Activated CD8-positive, alpha-beta memory T cell treated with anti-CD3 and anti-CD28 coated beads, Interleukin-2, amount 50 U/mL, for 4 hours (primary cell): ENCODE measurements at places on chromosomes 5 and 9.
A peak's percentile ranks its signal among the peaks of the same experiment; 100 is the strongest.

DNA sequence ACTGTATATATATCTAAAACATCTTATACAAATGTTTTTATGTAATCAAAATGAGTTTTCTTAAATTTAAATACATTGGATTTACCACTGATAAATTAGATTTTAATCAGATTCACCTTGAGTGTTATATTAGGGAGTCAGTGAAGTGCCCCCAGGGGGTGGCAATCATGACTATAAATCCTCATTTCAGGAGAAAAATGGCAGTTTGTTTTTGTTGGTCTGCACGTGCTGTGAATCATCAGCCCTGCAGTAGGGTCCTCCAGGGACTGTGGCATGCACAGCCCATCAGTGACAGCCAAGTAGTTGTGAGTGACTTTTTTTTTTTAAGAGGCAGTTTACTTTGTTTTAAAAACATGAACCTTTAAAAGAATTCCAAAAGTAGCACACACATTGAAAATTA is 65.2 kb downstream of the ZSWIM6 start:
- DNase-seq: no peak

- DNase-seq: no peak
Measured at GRCh38 chr9:5425006-5425628, 12.6 kb downstream of the PLGRKT start.

GRCh38 chr5:43418561-43418960 is 6.4 kb upstream of the CCL28 start:
- no peak for DNase-seq

DNA sequence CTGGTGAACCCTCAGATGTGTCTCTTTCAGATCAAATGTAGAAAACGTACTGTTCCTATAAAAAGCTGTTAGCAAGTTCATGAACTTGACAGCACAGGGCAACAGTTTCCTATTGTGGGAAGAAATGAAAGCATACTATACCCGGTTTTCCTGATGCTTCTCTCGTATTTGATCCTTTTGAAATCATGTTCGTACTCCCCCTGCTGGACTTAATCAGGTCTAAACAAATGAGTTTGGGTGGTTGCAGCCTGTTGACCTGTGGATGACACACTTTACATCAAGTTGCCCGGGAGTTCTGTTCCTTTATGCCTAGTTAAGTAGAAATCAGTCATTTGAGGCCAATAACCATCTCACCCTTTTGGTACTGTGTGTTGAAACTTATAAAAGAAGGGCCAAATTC is 1992.3 kb downstream of the MAT2B start:
- no peak for DNase-seq

- DNase-seq: no peak
Measured at GRCh38 chr5:135913713-135914626, 18.3 kb upstream of the IL9 start.

GRCh38 chr5:106314221-106314824 is 1356.4 kb downstream of the EFNA5 start:
- DNase-seq: no peak

- no peak for DNase-seq
Measured at GRCh38 chr5:108278285-108279240, 103.3 kb downstream of the FBXL17 start.

GRCh38 chr5:152736906-152737305 is 331.8 kb upstream of the NMUR2 start:
- DNase-seq: no peak

- DNase-seq: no peak
Measured at GRCh38 chr5:36558641-36559040, 47.8 kb upstream of the SLC1A3 start.

GRCh38 chr5:154757814-154758406 is 2.7 kb downstream of the LARP1 start:
- peak; percentile 57 for DNase-seq

DNA sequence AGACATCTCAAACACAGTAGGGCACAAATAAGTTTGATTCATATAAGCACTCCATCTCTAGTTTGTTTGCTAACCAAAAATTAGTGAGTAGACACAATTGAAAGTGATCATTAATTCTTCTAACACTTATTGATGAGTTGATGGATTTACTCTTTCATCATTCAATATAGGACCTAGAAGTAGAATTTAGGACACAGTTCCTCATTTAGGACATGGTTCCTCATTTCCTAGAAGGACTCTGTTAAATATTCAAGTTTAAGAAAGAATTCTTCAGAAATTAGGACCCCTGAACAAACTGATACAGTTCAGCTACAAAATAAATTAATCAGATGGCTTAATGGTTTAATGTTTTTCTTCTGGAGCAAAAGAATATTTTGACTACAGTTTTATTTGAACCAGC is 143.5 kb upstream of the PRR16 start:
- no peak for DNase-seq

DNA sequence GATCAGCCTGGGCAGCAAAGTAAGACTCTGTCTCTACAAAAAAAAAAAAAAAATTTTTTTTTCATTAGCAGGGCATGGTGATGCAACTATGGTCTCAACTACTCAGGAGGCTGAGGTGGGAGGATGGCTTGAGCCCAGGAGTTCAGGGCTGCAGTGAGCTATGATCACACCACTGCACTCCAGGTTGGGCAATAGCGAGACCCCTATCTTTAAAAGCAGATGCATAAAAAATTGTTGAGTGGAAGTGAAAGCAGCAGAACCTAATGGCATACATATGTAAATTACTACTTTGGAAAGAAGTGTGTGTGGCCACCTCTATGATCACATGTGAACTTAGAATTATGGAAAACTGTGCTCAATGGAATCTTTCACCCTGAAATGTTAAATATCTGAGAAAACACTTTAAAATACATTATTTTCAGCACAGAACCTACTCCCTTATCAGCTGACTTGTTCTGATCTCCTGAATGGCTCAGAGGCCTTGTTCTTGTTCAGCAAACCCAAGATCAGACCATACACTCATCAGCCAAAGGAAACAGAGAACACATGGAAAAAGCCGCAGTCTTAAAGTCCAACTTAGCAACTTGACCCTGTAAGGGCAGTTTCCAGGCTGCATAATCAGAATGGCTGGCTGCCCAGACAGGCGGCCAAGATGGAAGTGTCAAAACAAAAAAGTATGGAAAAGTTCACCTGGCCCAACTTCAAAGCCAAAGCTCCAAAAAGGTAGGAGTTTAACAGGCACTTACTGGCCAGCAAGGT is 56.5 kb downstream of the SIL1 start:
- no peak for DNase-seq

DNA sequence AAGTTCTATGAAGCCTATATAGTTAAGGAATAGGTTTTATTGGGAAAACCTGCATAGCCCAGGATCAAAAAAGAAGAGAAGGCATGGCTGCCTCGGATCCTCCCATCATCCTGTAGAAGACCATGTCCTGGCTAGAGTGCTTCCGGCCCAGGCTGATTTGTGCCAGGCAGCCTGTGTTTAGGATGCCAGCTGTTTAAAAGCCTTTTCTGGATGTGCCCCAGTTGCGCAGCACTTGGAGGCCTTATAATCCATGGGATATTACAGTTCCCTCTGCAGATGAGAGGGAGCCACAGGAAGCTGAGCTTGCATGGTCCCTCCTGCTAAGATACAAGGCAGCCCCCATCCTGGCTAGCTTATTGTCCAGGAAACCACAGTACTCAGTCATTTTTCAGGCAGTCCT is 97.9 kb downstream of the CHSY3 start:
- no peak for DNase-seq

- DNase-seq: no peak
Measured at GRCh38 chr9:85662573-85662972, 79.2 kb downstream of the AGTPBP1 start.

GRCh38 chr5:159510282-159510681 is 180.0 kb upstream of the IL12B start:
- DNase-seq: no peak

DNA sequence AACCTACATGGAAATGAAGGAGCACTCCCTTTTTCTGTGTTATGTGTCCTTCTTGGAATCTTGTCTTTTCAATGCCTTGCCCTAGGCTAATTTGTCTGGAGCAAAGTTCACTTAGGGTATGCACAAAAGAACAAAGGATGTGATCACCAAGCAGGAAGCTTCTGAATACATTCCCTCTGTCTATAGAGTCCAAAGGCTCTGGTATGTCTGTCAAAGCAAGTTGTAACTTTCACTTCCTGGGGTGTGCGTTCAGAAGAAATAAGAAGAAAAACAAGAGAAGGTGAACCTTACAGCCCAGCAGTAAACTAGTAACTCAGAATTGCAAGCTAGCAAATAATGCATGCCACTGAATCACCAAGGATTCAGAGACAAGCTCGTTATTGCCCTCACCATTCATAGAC is 31.7 kb upstream of the CDH6 start:
- DNase-seq: no peak

GRCh38 chr9:70949239-70949638 is 172.2 kb downstream of the TRPM3 start:
- no peak for DNase-seq

DNA sequence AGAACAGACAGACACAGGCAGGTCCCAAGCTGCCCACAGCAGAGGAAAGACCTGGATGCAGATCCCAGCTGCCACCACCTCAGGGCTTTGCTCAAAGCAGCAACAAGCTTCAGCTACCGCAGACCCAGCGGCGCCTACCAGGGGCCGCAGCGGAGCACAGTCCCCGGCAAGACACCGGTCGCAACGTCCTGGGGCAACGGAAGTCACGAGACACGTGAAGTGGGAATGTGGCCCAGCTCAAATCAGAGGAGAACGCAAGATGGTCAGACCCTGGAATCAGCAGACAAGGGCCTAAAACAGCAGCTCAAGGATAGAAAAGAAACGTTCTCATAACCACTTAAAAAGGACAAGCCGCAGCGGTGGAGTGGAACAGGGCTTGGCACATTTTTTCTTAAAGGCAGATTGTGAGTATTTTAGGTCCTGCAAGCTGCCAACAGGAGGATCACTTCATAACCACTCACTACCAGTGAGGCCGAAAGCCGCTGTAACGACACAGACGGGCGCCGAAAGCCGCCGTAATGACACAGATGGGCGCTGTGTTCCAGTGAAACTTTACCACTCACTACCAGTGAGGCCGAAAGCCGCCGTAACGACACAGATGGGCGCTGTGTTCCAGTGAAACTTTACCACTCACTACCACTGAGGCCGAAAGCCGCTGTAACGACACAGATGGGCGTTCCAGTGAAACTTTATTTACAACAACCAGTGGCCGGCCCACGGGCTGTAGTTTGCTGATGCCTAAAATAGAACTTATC is 21.7 kb downstream of the SLC9A3 start:
- no peak for DNase-seq

DNA sequence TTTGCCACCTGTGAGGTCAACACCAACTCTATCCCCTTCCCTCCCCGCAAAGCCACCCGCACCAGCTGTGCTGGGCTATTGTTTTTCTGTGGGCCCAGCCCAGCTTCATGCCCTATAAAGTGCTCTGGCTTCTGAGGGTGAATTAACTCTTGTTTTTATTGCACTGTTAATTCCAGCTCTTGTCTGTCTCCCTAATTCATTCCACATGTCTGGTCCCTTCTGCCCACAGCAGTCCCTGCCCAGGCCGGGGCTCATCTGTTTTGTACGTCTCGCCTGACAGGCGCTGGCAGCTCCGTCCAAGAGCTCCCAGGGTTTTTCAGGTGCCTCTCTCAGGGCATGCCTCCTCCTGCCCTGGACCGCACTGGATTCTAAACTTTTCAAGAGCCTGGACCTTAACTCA is 118.9 kb downstream of the PDZD2 start:
- no peak for DNase-seq

GRCh38 chr5:135241536-135241935 is 157.5 kb downstream of the MACROH2A1 start:
- DNase-seq: no peak

GRCh38 chr5:1208743-1209488 is 7.5 kb downstream of the SLC6A19 start:
- no peak for DNase-seq
